ENCODE measurements at places on chromosomes 12 and 14.

- no peak for DNase-seq
Measured at GRCh38 chr12:203462-204260, 10.3 kb downstream of the SLC6A12 start.

DNA sequence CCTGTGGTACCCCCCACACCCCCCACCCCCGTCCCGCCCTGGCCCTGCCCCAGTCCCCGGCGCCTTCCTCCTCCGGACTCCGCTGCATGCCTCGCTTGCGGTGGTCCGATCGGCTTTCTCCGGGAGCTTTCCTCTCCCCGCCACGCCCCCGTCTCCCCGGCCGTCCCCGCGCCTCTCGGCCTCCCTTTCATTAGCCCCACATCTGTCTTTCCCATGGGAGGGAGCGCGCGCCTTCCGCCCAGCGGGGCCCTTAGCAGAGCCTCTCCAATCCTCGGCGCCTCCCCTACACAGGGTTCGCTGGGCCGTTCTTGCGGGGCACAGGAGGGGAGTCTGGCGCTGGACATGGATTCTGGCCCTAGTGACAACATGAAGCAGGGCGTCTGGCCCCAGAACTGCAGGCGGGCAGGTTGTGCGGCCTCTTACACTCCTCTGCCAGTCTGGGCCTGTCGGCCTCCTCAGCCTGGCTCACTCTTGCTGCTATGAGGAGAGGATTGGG is 1.5 kb upstream of the EFS start:
- DNase-seq, result no peak

GRCh38 chr12:85951823-85952222 is 77.7 kb downstream of the NTS start:
- peak; percentile 5 for DNase-seq

GRCh38 chr14:60327447-60328331 is 78.7 kb downstream of the PPM1A start:
- DNase-seq, result peak; percentile 83

DNA sequence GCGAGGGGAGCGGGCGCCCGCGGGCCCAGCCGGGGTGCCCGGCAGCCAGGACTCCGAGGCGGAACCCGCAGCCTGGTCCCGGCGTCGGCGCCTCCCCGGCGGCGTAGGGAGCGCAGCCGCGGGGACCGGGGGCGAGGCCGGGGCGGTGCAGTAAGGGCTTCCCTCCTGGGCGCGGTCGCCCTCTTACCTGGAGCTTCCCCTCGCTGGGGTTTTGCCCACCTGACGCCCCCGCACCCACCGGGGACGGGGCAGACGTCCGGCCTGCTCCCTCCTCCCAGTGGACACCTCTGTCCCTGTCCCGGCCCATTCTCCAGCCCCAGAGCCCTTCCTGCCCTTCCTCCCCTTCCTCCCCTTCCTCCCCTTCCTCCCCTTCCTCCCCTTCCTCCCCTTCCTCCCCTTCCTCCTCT is 413 bp upstream of the TUBA1C start:
- peak; percentile 86 for DNase-seq

- peak; percentile 66 for DNase-seq
Measured at GRCh38 chr12:117486840-117487659, 125.6 kb upstream of the NOS1 start.

DNA sequence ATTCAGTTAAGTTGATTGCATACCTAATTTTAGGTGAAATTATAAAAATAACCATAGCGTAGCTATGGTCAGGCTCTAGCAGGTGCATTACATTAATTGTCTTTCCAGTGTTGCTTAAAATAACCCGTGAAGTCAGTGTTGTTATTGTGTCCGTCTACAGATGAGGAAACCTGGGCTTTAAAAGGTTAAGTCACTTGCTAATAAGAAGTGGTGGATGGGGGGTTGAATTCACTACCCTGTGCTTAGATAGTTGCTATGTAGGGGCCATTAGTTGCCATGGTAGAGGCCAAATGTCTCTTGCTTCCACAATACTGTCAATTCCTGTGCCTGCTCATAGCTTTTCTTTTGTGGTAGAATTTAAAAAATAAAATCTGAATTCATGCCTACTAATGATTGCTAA is 174.8 kb downstream of the PELI2 start:
- DNase-seq, result no peak

DNA sequence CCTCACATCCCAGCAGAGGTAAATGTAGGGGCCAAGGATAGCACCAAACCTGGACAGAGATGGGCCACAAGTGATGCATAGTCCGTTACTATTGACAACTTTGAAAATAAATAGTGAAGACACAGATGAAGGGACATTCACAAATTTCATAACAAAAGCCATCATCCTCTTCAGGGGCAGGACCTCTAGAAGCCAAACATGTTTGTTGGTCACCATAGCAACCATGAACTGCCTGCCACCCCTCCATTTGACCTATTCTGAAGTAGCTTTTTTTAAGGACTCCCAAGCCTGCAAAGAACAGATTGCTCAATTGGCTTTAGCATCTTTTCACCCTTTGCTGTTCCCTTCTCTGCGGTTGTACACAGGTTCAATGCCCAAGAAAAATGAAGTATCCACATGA is 35.7 kb upstream of the MDM1 start:
- peak; percentile 28 for DNase-seq

GRCh38 chr12:114649585-114649984 is 34.4 kb downstream of the TBX3 start:
- DNase-seq, result no peak

- no peak for DNase-seq
Measured at GRCh38 chr12:126807312-126807865, 1459.6 kb upstream of the TMEM132C start.

- no peak for DNase-seq
Measured at GRCh38 chr12:6310771-6311610, 509 bp downstream of the PLEKHG6 start.

- DNase-seq, result peak; percentile 67
Measured at GRCh38 chr14:74302152-74302628, 544 bp downstream of the ABCD4 start.

DNA sequence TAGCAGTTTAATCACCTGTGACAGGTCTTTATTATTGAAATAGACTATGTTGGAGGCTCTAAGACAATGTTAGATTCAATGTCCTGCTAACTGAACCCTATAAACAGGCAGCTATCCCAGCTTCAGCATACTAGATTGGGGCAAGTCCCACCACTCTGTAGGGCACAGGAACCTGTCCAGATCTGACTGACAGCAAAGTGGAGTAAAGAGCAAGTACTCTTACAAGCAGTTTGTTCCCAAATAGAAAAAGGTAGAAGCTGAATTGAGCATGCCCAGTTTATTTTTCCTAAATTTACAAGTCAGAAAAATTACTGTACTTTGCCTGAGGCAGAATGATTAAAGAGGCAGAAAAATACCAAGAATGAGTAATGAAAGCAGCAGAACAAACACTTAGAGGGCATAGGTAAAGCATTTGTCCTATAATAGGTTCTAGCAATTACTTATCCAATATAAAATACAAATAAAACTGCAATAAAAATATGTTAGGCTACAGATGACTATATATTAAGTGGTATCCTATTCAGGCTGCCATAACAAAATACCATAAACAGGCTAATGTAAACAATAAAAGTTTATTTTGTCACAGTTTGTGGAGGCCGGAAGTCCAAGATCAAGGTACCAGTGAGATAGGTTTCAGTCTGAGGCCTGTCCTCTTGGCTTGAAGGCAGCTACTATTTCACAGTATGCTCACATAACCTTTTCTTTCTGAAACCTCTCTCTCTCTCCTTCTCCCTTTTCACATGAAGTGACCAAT is 868.2 kb downstream of the C12orf50 start:
- no peak for DNase-seq

Data from suppressor macrophage (primary cell).